ENCODE measurements at places on chromosomes 3 and 15.

DNA sequence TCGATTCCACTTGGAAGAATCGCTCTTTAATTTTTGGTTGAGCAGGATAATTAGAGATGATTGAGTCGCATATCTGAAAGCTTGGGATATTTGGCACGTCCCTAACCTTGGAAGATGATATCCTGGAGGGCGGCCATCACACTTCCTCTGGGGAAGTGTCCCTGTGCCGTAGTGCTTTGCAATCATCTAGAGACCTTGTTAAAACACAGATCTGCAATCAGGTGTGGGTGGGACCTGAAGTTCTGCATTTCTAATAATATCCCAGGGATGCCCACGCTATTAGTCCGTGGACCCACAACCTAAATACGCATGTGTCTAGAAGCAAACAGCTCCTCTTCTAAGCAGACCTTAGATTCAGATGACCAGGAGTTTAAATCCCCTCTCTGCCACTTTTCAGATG is 20.5 kb downstream of the MYO1E start:
- no peak for DNase-seq

- no peak for DNase-seq
These were observed 84.5 kb upstream of the STT3B start for GRCh38 chr3:31448035-31448881.

DNA sequence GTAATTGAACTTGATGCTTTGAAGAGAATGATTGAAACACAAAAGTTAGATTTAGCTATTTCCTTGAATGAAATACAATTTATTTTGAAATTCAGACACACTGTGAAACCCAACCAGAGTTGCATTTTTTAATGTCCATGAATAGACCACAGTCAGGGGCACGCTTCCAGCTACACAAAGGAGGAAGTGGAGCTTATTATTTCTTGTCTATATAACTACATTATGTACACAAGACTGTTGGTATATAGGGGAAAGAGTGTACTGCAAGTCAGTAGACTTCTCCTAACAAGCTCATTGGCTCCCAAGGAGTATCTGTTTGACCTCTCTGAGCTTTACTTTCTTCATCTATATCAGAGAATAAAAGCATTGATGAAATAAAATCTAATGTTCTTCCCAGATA is 326.2 kb downstream of the RYR3 start:
- DNase-seq, result no peak

DNA sequence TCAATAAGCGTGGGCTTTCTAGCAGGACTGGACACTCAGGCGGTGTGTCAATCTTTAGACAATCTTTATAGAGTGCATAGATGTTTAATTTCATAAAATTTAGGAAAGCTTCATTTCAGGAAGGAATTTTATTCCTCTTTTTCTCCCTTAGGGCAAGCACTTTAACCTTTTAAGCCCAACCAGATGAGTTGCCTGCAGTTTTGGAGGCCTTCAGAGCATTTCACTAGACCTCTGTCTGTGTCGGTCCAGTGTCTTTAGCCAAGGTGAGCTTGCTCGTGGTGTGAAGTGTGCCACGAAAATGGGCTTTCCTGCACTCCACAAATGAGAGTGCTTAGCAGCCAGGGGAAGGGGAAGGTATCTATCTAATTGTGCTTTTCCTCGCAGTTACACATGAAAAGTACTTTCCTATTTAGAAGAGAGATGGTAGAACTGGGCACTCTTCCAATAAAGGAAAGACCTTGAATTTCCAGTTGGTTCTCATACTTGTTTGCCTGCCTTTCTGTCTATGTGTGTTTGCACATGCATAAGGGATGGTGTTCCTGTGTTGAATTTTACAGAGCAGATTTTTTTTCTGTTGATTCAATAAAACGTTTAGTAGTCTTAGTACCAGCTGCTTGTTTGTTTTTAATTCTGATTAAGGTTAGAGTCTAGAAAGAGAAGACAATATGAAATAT is 53.6 kb downstream of the FEZF2 start:
- no peak for DNase-seq

GRCh38 chr15:39919748-39920509 is at the start of gene GPR176:
TSS of gene GPR176 (minus strand) at chr15:39920266. CDS start at chr15:39920026, 240 bp downstream.
- no peak for DNase-seq

GRCh38 chr3:73432023-73432705 is 192.6 kb downstream of the PDZRN3 start:
- DNase-seq, result no peak

DNA sequence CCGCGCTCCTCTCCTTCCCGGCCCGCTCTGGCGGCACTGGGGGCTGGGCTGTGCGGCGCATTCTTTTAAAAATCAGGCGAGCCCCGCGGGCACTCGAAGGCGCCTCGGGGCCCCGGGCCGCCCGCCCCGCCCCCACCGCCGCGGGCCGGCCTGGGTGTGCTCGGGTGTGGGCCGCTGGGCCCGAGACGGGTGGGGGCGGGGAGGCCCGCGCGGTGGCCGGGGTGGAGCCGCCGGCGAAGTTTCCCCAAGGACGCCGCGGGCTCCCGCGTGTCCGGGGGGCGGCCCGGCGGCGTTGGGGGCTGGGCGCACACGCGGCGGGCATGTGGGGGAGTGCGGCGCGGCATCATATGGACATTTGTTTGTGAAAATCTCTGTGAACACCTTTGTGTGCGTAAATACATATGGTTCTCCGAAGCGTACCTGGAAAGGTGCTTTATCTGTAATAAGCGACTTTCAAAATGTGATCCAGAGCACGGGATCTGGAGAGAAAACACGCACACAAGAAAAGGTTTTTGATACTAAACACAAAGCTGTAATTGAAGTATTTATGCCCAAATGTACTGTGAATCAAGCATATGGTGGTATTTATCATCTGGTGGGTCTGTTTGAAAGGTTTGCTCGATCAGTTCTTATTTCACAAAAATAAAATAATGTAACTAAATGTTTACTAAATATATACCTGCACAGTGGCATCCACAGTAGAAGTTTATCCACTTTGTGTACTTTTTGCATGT is 612 bp upstream of the TBL1XR1 start:
- no peak for DNase-seq

GRCh38 chr3:143363276-143363675 is 243.7 kb downstream of the CHST2 start:
- no peak for DNase-seq

- no peak for DNase-seq
These were observed 8.1 kb upstream of the EIF4E3 start for GRCh38 chr3:71733319-71733718.

DNA sequence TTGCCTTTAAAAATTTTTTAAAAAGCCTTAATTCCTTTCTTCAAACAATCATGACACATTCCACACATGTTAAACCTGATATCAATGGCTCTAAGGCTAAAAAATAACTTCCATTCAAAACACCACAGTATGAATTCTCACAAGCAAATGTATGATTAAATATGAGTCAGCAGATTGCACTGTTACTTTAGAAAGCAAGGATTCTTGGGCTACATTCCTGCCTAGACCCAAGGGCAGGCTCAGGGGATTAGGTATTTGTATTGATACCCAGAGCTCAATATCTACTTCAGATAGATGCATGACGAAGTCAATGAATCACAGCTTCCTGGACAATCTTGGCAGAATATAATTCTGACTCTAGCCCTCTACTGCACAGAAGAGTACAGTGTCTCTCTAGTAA is 65.7 kb downstream of the RARB start:
- no peak for DNase-seq

DNA sequence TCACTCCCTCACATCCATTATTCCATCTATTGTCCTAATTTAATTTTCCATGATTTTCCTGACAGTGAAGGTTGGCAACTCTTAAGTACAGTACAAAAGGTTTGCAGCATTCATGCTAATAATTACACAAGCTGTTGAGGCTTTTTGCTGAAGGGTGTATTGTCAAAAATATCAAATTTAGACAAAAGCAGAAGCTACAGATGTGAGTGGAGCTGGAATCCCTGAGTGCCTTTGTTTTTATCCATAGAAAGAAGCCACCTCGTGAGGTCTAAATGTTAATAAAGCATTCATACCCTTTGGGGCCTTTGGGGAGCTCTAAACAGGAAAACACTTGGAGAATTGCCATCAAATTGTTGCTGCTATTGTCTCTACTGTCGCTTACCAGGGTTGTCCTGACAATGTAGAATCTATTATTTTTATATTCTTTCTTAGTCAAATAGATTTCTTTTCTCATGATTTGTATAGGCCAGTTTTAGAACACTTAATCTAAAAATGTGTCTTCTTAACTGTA is 185.8 kb upstream of the ROBO1 start:
- no peak for DNase-seq

- DNase-seq, result no peak
These were observed 53.9 kb upstream of the ACKR4 start for GRCh38 chr3:132543011-132543739.

DNA sequence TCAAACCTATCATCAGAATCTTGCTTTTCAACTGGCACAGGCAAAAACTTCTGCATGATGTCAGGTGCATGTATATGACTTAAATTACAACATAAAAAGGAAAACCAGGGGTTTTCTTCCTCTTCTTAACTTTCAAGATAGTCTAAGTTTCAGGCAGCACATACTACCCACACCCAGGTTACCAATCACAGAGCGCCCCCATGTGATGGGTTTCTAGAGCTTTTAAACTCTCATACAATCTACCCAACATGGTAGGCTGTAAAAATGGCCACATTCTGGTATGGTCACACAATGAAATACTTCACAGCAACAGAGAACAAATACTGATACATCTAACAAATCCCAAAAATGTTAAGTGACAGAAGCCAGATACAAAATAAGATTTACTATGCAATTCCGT is 7.4 kb downstream of the MESD start:
- DNase-seq, result no peak

GRCh38 chr15:62445244-62445643 is 280.2 kb upstream of the C2CD4B start:
- no peak for DNase-seq

DNA sequence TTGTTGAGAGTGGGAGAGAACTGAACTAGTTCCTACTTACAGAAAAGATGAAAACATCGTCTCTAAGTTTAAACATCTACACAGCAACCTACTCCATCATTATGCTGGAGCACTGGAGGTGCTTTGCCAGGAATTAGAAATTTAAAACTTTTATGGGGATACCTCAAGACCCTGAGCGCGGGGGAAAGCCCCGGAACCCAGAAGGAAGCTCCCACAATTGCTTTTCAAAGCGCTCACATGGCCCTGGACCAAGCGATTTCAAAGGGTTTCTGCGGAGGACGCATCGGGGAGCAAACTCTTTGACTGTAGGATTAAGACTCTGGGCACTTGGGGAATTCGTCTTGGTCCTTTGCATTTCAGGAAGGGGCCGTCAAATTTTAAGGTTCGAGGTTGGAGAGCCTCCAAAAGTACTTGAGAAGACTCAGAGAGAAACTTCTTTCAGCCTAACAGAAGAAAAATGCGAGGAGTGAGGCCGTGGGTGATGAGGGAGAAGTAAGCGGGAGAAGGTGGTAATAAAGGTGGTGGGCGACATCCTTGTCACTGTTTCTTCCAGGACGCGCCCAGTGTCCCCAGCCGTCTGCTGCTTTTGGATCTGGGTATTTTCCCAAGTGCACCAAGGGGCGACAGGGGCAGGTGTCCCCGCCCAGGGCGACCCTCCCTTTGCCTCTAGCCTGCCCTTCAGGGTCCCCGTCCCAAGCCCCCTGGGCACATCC is 591 bp downstream of the PROK2 start:
- DNase-seq, result no peak

DNA sequence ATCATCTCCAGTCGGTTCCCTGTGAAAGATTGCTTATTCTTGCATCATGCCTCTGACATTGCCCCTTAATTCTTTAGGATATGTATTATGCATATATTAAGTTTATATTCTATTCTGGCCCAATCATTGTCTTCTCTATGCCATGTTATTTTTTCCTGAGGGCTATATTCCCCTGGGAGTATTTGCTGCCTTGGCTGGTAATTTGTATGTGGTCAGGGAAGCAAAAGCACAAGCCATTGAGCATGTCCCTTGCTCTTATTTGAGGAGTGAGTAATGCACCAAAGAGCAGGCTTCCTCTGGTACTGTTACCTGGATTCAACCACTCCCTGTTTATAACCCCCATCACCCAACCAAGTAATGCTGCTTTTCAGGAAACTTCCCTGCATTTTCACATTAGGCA is 36.3 kb downstream of the STAC start:
- DNase-seq, result no peak

GRCh38 chr3:73580343-73580742 is 44.4 kb downstream of the PDZRN3 start:
- DNase-seq, result no peak

DNA sequence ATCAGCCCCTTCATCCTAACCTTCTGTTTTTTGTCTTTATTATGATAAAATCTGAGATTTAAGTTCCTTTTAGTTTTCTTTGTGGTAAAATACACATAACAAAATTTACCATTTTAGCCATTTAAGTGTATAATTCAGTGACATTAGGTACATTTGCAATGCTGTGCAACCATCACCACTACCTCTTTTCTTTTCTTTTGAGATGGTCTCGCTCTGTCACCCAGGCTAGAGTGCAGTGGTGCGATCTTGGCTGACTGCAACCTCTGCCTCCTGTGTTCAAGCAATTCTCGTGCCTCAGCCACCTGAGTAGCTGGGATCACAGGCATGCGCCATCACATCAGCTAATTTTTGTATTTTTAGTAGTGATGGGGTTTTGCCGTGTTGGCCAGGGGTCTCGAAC is 6.2 kb upstream of the RAB11A start:
- no peak for DNase-seq

GRCh38 chr3:178634975-178635374 is 98.7 kb downstream of the KCNMB2 start:
- DNase-seq, result no peak

- DNase-seq, result no peak
These were observed 843 bp upstream of the CD47 start for GRCh38 chr3:108091498-108092250.

GRCh38 chr3:98361289-98361688 is 7.6 kb downstream of the OR5K4 start:
- DNase-seq, result no peak

GRCh38 chr3:39013921-39014509 is 37.7 kb downstream of the SCN11A start:
- no peak for DNase-seq

DNA sequence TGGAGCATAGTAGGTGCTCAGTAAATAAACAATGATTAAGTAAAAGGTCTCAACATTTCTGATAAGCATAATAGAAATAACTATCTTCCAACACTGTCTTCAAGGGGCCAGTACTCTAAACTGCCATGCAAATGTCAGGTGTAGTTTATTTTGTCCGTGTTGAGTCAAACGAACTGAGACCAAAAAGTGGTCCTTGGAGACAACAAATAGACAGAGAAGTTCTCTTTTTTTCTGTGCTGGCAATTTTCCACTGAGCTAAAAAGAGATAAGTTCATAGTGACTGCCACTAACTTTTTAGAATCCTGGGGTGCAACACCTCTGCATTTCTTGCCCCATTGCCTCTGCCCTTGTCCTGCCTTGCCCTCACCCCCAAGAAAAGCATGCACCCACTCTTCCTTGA is 14.7 kb upstream of the MBNL1 start:
- no peak for DNase-seq

DNA sequence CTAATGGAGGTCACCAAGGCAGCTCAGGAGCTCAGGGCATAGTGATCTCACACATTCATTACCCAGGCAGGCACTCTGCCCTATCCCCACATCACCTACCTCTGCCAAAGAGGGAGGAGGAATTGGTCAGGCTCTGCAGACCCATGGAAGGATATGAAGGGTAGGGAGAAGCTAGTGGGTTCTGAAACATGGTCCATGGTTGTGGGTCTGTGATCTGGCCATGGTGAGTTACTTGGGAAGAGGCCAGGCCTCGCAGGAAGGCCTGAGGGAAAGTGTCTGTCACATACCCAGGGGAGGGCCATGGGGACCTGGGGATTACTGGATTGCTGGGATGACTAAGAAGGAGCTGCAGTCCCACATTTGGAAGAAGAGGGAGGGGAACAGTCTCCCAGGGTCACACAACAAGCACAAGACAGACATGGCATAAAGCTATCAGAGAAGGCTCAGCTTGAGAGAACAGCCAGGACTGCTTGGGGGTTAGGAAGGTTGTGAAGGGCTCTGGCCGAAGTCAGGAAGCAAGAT is 1.4 kb upstream of the PRSS50 start:
- DNase-seq, result no peak

Data from esophagus squamous epithelium (tissue), 5 donors.